CD4-positive, alpha-beta T cell treated with Interleukin-1 beta for 1 hour (primary cell): ENCODE measurements at places on chromosomes 3 and 15.

- DNase-seq, result no peak
Measured at GRCh38 chr3:141649871-141650270, 88.2 kb upstream of the RNF7 start.

DNA sequence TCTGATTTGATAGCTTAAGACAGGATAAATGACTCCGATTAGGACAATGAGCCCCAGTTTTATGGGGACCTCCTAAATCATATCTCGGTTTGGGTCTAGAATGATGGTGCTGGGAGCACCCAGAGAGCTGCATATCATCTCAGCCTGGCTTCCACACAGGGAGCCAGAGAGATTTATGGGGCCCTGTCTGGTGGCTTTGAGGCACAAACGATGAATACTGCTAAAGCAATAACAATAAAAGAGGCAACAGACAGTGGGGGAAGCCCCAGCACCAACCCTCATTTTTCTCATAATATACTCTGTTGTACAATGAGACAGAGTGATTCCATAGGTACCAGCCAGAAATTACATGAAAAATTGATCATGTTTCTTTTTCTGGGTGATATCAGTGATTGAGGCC is 889.0 kb upstream of the CFAP20DC start:
- DNase-seq, result no peak

DNA sequence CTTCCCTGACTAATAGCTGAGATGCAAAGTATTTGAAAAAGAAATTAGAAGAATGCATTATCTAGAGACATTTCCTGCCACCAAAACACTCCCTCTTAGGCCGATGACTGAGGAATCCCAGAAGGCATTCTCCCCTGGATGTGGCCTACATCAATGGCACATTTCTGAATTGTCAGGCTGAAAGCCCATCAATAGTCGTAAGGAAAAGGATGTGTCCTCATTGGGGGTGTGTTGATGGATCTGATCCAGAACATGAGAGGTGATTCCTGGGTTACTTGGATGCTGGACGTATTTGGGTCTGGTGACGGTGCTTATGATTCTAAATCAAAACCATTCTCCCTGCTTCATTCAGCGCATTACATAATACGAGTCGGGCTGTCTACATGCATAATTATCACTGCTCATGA is 216.9 kb upstream of the CDIN1 start:
- DNase-seq, result no peak

DNA sequence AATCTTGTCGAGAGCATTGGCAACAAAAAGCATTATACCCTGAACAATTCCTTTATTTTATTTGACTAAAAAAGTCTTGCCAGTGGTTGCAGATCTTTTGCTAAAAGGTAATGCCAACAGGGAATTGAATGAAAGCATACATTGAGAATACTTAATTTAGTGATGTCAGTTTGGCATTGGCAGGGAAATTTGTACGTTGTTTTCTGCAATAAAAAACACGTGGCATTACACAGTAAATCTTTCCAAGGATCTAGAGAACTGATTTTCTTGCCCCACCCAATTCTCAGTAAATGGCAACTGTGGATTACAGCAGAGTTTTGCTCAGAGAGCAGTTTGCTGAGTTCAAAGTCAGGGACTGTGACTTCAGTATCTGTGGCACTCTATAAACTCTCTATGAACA is 38.3 kb upstream of the IGSF10 start:
- no peak for DNase-seq

DNA sequence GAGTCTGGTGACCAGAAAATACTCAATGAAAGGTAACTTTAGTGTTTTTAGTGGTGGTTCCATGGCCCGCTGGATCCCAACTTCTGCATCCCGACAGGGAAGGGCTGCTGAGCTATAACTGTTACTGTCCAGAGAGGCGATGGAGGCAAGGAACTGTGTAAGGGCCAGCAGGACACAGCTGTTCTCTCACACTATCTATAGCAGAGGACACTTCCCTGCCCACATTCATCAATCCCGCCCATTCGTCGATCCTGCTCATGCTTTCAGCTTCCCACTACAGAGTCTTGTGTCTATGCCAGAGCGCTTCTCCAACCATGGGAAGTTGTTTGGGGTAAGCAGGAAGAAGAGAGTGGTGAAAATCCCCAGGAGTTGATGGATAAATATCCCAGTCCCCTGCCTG is 8.4 kb downstream of the COLQ start:
- no peak for DNase-seq

DNA sequence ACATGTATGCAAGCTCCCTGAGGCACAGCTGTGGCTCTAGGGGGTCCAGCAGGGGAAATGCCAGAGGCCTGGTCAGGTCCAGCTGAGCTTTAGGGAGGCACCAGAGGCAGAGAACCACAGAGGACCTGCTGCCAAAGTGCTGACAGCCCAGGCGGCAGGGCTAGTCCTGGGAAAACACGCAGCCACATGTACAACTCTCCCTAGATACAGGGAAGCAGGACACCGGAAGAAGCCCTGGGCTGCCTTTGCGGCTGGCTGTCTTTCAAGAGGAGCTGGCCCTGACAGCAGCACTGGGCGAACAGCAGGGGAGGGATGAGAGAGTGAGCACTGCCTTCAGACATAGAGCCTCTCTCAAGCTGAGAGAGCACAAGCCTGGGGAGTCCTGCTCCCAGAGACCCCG is 40.7 kb downstream of the RFT1 start:
- DNase-seq, result no peak

GRCh38 chr3:45180051-45180450 is 33.9 kb upstream of the CDCP1 start:
- no peak for DNase-seq
